ENCODE measurements at places on chromosomes 5 and 9. TPM values are rescaled to one million over a fixed set of nuclear protein-coding genes. Genes with fewer than 3 reads are reported as not detected.

Gene ACOT12
- not detected for total RNA-seq

GRCh38 chr9:34501889-34502425 lies 20.8 kb downstream of the ENHO start:
- DNase-seq, result no peak

DNA sequence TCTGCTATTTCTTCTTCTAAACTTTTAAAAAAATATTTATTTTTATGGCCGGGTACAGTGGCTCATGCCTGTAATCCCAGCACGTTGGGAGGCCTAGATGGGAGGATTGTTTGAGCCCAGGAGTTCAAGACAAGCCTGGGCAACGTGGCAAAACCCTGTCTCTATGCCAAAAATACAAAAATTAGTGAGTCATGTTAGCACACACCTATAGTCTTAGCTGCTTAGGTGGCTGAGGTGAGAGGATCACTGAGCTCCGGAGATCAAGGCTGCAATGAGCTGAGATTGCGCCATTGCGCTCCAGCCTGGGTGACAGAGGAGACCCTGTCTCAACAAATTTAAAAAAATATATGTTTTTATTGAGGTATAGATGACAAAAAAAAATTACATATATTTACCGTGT lies 5.6 kb downstream of the AP3S1 start:
- peak; percentile 67 for DNase-seq

- no peak for DNase-seq
These were observed 13.4 kb downstream of the IRF1 start for GRCh38 chr5:132476876-132477781.

DNA sequence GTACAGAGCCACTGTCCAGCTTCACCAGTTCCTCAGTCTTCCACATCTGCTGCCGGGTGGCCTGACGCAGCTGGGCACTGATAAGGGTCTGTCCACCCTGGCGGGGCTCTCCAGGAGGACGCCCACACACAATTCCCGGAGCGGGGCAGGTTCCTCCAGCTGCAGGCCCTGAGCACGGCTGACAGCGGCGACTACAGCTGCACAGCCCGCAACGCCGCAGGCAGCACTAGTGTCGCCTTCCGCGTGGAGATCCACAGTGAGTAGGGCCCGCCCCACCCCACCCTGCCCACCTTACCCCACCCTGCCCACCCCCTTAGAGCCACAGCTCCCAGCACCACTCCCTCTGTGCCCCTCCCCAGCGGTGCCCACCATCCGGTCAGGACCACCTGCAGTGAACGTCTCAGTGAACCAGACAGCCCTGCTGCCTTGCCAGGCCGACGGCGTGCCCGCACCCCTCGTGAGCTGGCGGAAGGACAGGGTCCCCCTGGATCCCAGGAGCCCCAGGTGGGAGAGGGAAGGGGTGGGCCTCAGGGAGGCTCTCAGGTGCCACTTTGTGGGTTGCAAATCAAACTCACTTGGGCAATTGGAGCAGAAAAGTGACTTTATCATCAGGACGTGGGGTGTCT lies 48.8 kb upstream of the ASS1 start:
- DNase-seq, result no peak

DNA sequence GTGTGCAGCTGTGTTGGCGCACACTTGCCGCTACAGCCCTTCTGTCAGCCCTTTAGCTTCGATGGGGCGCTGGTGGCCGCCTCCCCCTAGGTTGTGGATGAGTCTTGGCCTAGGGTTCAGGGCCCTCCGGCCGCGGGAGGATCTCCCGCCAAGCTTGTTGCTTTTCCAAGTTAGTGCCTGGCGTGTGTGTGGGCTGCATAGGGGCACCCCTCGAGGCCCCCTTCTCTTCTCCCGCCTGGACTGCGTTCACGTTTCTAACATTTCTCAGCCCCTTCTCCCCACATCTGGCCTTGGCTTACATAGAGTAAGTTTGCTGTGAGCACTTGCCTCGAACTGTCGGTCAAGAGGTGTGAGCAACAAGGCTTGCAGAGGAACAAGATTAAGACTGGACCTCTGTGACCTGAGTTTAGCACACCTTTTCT lies 413 bp upstream of the OXCT1 start:
- DNase-seq, result no peak

GRCh38 chr9:127707766-127708165 lies 978 bp downstream of the CFAP157 start:
- DNase-seq, result no peak

DNA sequence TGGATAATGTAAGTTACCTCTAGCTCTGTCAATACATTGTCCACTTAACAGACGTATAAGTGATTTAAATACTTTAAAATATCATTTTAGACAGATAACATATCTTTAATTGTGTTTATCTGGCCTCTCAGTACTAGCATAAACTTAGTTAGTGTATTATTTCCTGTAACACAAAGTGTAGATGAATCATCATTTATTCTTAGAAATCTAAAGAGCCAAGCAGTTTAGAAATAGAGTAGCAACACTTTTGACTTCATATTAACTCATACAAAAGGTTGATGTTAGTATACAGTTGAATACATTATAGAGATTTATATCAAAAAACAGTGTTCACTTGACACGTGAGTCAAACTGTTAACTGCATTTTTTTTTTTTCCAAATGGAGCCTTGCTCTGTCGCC lies 18.0 kb downstream of the NCBP1 start:
- no peak for DNase-seq

Gene MTAP
- total RNA-seq, result 64.3 TPM

DNA sequence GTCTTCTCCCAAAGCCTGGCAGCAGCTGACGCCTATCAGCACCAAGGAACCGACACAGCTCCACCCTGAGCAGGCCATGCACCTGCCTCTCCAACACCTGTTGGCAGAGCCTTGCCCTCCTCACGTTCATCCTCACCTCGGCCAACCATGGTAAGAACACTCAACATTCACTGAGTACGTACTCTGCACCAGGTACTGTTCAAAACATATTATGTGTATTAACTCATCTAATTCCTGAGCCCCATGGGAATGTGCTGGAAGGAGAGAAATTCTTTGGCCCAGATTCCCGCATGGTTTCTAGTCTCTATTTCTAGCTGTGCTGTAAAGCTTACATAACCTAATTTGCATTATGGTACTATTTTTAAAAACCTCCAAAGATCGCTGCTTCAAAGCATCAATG lies 86.1 kb downstream of the GPR21 start:
- DNase-seq, result no peak

Gene FAM163B
- total RNA-seq, result not detected

Gene KIF12
- 3.1 TPM for total RNA-seq

Gene IL5
- total RNA-seq, result not detected

- DNase-seq, result peak; percentile 97
These were observed 266.0 kb upstream of the TRIM32 start for GRCh38 chr9:116420993-116421538.

Gene PCDH12
- 0.07 TPM for total RNA-seq

DNA sequence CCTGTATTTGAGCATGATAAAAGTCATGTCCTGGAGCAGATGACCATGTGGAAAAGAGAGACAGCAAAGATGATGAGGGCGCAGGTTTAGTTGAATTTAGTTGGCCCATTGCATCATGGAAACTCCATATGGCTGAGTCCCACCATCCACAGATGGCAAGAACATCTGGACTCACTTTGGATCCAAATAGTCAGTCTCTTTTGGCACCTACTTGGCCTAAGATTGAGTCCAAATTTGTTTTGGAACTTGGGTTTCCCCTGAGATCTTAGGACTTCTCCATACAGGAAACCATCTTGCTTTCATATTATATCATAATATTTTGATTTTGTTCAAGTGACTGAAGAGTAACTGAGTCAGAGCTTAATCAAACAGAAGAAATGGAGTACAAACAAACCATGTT lies 217.5 kb downstream of the DRD1 start:
- no peak for DNase-seq

DNA sequence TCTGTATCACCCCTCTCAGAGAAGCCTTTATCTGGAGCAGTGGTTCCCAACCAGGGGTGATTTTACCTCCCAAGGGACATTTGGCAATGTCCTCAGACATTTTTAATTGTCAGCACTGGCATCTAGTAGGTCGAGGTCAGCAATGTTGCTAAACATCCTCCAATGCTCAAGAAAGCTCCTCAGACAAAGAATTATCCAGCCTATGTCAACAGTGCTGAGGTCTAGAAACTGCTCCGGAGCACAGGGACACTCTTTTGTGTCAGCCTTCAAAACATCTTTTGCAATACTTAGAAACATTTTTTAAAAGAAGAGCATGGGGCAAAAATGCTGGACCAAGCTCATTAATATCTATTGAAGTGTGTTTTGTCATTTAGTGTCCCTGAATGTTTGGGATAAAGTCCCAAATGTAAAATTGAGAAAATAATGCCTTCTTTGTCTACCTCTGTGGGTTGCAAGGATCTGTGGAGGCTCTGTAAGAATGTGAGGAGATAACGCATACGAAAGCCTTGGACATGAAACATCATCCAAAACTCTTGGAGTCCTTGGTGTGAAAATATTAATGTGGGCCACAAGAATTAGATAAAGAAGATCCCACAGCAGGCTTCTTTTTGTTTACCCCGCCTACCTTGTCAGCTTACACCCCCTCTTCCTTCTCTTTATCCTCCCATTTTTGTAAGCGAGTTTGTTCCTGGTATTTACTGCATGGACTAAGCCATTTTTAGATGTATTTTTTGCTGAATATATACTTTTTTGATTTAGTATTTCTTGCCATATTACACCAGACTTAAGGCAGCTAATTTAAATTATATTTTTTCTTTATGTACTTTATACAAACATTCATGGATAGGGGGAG lies 193.5 kb downstream of the CD180 start:
- no peak for DNase-seq

DNA sequence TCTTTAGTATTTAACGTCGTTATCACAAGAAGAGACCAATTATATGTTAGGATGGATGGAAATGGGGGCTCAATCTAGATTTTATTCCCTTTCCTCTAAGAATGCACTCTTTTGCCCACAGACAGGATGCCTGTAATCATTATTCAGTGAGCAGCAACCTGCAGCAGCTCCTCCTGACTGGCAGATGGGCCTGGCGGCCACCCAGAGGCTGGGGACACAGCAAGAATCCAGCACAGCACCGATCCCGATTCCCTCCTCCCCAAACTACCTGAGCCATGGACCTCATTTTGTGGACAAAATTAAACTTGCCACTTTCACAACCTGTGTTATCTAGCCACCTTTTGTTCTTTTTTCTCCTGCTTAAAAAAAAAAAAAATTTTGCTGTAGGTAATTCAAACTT lies 101.0 kb downstream of the USP20 start:
- DNase-seq, result no peak

Gene ENTREP1
- total RNA-seq, result 0.25 TPM

GRCh38 chr9:87587864-87588263 lies 90.2 kb downstream of the DAPK1 start:
- DNase-seq, result no peak

GRCh38 chr5:151005187-151005949 lies 15.0 kb upstream of the GPX3 start:
- no peak for DNase-seq

Gene WDR31
- 0.71 TPM for total RNA-seq

GRCh38 chr5:88613051-88613450 lies 269.9 kb downstream of the MEF2C start:
- DNase-seq, result no peak

GRCh38 chr5:80701597-80701996 lies 46.8 kb upstream of the DHFR start:
- DNase-seq, result no peak

DNA sequence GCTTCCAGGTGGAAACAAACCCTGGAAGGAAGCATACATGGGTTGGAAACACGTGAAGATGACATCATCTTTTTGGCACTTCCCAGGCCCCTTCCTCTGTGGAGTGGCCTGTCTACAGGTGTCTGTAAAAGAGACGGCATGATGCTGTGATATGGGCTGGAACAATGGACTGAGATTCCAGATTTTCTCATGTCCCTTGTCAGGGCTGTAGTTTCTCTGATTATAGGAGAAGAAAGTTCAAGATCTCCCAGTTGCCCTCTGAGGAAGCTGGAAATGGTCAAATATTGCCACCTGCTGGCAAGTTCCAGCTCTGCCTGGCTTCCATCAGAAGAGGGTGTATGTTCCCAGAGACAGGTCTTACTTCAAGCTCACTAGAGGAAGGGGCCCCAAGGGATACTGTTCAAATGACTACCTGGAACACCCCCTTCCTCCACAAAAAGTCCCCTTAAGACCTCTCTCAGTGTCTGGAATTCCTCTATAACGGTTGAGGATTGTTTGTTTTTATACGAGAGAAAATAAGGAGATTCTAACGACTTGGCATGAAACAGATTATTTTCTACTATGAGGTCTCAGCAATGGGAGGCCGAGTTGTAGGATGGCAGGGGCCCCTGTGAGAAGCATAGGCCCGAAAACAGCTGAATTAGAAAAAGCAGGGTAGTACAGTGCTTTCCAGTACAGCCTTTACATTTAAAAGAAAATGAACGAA lies 7.3 kb upstream of the ANXA6 start:
- peak; percentile 28 for DNase-seq

DNA sequence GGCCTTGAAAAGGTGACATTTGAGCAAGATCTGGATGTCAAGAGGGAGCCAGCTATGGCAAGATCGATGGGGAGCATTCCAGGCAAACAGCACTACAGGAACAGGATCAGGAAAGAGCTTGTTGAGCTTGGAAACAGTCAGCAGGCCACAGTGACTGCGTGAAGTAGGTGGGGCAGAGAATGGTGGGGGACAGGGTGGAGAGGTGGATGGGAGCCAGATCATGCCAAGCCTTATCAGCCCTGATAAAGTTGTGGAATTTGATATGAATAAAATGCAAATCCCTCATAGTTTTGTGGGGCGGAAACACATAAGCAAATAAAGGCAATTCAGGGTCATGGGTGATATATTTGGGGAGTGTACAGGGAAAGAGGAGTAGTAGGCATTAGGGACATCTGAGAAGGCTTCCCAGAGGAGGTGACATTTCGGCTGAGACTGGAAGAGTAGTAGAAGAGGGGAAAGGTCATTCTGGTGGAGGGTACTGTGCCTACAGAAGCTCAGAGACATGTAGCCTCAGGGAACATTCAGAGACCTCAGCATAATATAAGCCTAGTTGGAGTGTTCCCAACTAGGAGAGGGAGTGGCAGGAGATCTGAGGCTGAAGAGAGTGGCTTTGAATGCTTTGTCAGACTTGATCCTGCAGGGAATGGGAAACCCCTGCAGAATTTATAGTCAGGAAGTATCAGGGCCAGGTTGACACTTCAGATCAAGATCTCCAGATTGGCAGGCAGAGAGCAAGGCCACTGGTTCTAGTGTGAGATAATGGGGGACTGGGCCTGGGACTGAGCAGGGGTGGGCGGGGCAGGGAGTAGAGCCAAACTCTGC lies 9.7 kb upstream of the CYSTM1 start:
- no peak for DNase-seq

Data from foreskin keratinocyte (primary cell).